Stimulated activated naive CD8-positive, alpha-beta T cell treated with anti-CD3 and anti-CD28 coated beads, Interleukin-15, amount 100 ng/mL, for 72 hours (primary cell): ENCODE measurements at places on chromosomes 2 and 18.

DNA sequence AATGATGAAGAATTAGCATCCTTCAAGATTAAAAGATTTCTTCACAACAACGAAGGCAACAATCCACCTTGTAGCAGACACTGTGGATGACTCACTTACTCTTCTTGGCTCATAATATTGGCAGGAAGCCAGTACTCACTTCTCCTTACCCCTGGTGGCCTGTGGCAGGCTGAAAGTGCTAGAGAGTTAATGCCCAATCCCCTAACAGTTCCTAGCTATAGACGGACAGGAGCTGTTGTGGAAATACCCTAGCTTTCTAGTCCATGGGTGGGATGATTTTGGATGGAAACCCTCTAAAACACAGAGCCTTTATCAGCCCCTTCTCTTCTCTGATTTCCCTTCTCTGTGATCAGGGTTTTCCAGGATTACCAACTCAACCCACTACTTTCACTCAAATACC, 128.6 kb upstream of the NYAP2 start:
- peak; percentile 37 for DNase-seq

GRCh38 chr2:96359310-96359709, 23.7 kb downstream of the NCAPH start:
- DNase-seq: no peak

DNA sequence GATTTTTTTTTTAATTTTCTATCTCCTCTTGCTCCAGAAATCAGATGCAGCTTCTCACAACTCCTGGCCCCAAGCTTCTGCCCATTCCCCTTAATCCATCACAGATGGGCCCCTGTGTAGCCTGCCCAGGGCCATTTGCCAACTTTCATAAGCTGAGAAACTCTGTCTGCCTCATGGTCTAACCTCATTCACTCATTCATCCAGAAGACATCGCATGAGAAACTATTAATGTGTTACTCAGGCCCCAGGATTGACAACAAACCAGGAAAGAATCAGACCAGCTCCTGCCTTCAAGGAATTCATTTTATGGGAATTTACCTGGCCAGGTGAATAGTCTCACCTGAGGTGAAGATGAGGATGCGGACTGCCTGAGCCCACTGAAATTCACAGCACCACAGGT, 35.0 kb downstream of the SLC14A2 start:
- no peak for DNase-seq

DNA sequence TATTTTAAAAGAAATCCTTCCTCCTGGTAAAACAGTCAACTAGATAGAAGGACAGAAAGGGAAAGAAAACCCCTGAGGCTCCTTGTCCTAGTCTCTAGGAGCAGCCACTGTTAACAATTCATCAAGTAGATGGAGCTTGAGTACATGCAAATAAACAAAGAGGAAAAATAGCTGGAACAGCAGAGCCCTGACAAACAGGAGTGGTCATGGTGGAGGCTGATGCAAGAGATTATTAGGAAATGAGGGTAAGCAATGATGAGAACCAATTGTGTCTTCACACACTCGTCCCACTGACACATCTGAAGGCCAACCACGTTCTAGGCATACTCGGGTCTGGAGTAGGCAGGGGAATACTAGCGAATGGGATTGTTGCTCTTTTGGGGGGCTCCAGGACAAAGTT, 9.2 kb downstream of the DLGAP1 start:
- no peak for DNase-seq

- DNase-seq: no peak
Observed at GRCh38 chr18:58847383-58848071, 17.1 kb upstream of the ZNF532 start.

GRCh38 chr2:191233533-191233932, 11.7 kb upstream of the MYO1B start:
- no peak for DNase-seq

GRCh38 chr2:74889159-74889558, 55.2 kb downstream of the HK2 start:
- no peak for DNase-seq

DNA sequence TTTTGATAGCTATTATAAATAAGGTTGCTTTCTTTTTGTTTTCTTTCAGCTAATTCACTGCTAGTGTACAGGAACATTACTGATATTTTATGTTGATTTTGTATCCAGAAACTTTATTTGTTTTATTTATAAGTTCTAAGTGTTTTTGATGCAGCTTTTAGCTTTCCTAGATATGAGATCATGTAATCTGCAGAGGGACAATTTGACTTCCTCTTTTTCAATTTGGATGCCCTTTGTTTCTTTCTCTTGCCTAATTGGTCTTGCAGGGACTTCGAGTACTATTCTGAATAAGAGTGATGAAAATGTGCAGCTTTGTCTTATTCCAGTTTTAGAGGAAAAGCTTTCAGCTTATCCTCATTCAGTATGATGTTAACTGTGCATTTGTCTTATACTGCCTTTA, 643.4 kb upstream of the CDH2 start:
- DNase-seq: no peak

DNA sequence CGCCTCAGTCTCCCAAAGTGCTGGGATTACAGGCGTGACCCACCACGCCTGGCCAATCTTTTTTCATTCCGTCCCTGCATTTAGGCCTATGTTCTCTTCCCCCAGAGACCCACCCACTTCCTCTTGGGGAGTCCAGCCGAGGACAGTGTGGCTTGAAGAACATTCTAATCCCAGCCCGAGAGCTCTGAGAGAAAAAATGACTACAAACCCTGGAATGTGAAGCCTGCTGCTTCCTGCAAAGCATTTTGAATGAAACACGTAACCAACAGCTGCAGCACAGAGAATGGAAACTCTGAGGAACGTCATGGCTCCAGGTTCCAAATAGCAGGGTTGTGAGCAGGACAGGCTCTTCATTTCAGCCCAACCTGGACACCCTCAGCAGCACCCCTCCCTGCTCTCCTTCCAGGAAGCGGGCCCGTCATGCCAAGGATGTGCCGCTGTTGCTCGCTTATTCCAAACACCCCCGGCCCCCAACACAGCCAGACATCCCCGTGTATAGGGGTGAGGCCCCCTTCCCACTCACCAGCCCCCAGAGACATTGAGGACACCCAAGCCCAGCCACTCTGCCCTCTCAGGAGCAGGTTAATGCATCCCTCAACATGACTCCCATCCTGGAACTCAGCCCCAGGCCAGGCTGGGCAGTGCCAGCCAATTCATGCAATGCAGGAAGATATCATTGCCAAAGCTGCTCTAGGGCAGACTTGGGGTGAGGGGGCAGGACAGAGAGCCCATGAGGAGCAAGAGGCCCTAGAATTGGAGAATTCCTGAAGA, 139.8 kb downstream of the ZFP36L2 start:
- DNase-seq: no peak

- no peak for DNase-seq
Observed at GRCh38 chr2:216041438-216041837, 28.1 kb upstream of the MREG start.

DNA sequence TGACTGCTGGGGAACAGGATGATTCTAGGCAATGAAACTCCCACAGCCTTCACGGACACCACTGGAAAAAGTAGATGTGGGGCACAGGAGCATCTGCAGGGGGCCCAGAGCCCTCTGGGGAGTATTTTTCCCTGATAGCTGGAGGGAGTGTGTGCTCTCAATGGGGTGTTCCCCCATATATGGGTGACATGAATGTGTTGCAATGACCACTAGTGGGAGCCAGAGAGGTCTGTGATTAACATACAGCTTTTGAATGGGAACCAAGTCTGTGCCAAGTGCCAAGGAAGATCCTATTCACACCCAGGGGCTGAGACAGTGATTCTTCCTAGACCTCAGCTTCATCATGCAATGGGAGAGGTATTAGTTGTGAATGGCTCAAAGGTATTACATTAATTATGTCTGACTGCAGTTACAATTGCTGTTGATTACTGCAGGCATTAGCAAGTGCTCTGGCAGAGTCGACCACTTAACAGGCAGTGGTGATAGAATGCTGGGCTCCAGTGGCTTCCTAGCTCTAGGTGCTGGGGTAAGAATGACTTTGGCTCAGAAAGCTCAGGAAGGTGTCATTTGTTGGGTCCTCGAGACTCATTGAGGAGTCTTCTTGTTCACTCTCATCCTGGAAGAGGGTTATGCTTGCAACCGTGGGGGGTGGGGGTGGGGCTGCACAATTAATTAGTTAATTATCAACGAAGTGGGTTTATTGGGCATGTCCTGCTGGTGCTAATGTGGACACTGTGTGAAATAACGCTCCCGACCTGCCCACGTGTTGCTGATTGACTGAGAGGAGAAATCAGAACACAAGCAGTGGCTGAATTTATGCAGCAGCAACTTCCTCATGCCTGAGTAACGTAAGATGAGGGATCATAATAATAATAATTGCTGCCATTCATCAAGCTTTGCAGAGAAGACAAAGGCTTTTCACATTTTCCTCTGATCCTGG, 194.1 kb downstream of the CLIP4 start:
- peak; percentile 49 for DNase-seq

- DNase-seq: no peak
Observed at GRCh38 chr2:229947544-229947943, 25.2 kb downstream of the FBXO36 start.

- DNase-seq: no peak
Observed at GRCh38 chr2:225318440-225318839, 81.1 kb upstream of the NYAP2 start.
